ENCODE measurements at places on chromosomes 2 and 18.
A peak's percentile ranks its signal among the peaks of the same experiment; 100 is the strongest.

DNA sequence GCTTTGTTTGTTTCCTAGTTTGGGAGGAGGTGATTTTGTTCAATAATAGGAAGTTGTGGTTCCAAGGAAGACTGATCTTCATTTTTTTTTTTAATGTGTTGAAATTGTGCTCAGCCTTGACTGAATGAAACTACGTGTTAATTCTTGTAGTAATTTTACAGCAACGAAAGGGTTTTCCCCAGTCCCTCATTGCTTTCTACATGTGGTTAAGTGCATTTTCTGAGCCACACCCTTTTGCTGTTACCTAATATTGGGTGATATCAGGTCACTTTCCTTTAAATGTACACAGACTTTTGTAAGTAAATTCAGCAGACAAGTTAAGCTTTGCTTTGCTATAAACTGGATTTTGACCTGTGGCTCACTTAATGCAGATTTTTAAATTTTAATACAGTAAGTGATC is 73.6 kb downstream of the OTX1 start:
- no peak for DNase-seq

- DNase-seq: no peak
These were observed 4.5 kb downstream of the CRIM1 start for GRCh38 chr2:36360063-36360462.

- DNase-seq: no peak
These were observed 112.9 kb downstream of the CSRNP3 start for GRCh38 chr2:165582409-165582808.

DNA sequence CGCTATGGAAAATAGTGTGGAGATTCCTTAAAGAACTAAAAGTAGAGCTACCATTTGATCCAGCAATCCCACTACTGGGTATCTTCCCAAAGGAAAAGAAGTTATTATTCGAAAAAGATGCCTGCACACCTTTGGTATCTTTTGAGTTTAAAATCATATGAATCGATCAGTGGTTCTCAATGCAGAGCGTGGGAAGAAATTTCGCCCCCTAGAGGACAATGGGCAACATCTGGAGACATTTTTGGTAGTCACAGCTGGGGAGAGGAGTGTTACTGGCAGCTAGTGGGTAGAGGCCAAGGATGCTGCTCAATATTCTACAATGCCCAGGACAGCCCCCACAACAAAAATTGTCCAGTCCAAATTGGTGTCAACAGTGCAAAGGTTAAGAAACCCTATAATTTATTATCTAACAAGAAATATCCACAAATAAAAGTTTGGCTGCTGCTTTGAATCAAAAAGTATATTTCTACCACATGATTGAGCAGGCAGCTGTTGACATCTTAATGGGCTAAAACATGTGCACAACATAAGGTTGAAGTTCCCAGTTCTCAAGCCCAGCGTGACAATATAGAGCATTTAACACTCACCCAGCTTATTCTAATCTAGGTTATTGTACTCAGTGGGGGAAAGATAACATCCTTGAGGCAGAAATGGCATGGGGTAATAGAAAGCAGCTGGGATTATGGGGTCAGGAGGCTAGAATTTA is 425.7 kb downstream of the LRATD1 start:
- DNase-seq: no peak

DNA sequence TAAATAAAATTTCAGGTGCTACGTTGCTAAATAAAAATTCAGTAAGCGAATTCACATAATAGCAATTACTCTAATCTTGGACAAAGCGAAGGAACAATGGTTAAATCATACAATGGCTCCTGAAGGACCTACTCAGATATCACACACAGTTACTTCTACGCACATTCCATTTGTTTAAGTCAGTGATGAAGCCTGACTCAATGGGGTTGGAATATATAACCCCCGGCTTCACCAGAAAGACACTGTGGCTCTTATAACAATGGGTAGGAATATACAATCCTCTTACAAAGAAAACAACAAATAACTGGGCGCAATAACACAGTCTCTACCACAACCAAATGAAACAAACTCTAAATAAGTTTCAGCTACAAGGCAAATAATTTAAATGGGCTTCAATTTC is 349.5 kb downstream of the IRS1 start:
- no peak for DNase-seq

DNA sequence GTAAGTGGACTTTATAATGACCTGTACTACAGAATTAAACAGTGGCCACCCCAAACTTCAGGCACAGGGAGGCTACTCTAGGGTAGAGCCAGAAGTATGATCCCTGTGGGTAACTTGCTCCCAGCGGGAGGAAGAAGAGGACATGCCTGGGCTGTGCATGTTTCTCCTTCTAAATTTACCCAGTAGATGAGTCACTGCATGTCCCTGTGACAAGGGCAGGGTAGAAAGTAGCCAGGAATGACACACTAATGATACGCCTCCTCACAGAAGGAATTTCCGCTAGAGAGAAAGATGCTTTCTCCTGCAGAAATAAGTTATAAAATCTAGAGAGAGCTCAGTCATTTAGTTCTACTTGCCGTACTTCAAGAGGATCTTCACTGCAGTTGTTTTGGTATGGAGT is 7.5 kb downstream of the ACYP2 start:
- no peak for DNase-seq

DNA sequence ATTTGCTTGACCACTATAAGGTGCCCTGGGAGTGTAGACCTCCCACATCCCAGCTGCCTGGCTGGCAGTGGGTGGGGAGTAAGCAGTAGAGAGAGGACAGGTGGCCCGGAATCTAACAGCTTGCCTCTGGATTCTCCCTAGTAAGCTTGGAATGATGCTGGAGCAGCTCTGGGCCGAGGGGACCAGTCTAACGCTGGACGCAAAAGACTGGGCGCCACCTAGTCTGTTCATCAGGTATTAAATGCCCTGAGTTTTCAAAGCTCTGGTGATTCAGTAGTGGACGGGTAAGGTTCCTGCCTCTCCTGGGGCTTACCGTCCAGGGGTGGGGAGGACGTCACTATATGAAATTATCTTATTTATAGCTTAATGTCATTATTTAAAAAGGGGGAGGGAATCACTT is 648 bp upstream of the LYPD6B start:
- no peak for DNase-seq

GRCh38 chr18:35030277-35030989 is 10.8 kb upstream of the MAPRE2 start:
- DNase-seq: no peak

DNA sequence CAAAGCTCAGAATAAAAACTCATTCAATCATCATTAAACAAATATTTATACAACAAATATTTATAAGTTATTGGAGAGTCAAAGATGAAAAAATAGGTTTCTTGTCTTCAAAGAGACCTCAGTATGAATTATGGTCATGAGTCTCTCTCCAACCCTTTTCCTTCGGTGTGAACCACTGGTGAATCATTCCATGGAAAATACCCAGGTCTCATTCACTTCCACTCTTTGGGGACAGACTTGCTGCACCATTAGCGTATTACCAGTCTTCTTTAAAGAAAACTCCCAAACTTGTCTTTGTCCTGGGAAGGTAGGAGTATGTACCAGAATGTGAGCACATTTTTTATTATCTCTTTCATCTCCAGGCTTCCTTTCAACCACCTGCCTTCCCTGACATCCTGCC is 257.4 kb upstream of the RBMS1 start:
- no peak for DNase-seq

GRCh38 chr2:197309691-197310231 is 819 bp downstream of the ANKRD44 start:
- peak; percentile 44 for DNase-seq

DNA sequence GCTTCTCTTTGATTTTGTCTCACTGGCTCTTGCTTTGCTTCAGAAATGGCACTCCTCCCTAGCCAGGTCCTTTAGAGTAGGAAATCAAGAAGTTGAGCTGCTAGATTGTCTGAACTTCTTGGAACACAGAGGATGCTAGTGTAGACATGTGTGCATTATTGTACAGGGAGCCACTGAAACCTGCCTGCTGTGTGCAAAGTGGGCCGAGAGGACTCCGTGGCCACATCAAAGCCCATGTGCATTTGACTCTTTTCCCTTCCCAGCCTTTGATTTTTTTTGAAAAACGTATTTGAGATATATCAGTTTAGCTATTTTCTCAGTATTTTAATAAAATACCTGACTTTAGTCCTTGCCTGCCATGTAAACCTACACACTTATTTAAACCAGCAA is 83.1 kb downstream of the TMEM247 start:
- DNase-seq: no peak

DNA sequence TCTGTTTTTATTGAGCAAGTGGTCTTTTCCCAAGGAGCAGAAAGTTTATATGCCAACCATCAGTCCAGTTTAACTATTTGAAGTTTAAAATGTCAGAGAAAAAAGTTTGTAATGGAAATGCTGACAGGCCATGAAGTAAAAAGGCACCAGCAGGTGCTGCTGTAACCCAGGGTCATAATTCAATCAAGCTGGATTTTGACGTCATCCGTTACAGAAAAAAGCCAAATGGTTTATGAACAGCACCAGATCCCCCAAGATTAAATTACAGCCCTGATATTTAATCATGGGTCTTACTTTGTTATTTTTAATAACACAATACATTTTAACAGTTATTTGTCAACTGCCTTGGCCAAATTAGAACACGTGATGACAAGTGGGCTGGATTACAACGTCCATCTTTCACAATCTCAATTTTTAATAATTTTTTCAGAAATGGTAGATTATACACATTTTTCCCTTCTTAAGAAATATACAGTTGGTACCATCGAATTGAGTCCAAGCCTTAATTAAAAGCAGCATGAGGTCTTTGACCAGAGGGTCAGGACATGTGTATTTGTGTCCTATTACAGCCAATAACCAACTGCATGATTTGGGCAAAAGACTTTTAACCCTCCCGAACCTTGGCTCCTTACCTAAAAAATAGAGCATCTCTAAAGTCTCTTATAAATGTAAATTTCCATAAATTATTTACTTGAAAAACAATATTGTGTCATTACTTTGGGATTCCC is 10.0 kb downstream of the TCF4 start:
- no peak for DNase-seq

DNA sequence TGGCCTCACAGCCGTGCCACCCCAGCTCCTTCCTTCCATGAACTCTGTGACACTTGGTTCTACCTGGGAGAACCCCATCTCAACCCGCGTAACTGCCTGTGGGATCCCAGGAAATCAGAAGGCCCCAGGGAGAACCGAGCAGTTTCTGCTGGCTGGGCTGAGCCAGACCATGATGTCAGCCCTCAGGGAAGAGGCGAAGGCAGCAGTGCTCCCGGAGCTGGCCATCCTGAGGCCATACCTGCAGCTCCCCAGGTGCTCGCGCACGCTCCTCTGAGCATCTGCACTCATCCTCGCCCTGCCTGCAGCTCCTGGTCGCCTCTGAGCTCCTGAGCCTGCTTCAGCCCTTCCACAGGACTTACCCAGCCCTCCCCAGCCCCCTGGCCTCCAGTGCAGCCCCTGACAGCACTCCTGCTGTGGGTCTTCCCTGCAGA is 186.1 kb downstream of the SEPTIN10 start:
- DNase-seq: no peak

DNA sequence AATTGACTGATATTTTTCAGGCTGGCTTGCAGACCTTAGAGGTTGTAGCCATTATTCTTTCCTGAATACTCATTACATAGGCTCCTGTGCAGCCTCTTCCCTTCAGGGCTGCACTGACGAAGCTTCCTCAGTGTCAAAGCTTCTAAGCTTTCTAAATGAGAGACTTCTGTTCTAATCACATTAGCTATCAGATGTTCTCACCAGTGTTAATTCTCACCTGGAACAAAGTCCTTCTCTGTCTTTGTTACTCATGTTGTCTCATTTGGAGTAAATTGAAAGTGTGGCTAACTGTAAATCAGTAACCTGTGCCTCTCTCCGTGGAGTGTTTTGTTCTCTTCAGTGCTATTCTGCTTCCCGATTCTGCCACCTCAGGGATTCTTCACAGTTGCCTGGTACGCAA is 76.9 kb downstream of the MC4R start:
- DNase-seq: no peak

DNA sequence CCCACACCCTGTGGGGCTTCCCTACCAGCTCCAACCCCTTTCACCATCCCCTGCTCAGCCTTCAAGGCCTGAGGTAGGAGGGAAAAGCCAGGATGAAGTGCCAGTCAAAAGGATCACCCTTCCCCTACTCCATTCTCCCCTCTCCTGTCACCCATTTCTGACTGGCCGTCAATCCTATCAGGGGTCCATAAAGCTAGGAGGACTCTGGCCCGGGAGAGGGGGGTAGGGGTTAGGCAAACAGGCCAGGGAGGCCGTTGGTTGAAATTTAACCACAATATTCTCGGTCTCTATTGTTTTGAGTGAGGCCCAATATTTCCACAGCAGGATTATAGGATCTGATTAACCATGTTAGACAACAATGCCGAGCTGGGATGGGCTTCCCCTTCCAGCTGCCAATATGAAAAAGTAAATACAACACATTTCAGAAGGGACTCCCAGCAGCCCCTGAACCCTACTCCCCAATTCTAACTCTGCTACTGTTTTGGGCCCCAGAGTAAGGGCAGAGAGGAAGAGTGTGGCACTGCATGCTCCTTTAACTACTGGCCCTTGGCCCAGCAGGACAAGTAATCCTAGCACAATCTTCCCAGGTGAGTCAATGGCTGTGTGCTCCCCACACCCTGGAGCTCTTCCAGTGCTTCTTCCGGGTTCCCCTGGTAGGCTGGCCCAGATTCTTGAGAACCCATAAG is 10.6 kb upstream of the IHH start:
- DNase-seq: no peak

DNA sequence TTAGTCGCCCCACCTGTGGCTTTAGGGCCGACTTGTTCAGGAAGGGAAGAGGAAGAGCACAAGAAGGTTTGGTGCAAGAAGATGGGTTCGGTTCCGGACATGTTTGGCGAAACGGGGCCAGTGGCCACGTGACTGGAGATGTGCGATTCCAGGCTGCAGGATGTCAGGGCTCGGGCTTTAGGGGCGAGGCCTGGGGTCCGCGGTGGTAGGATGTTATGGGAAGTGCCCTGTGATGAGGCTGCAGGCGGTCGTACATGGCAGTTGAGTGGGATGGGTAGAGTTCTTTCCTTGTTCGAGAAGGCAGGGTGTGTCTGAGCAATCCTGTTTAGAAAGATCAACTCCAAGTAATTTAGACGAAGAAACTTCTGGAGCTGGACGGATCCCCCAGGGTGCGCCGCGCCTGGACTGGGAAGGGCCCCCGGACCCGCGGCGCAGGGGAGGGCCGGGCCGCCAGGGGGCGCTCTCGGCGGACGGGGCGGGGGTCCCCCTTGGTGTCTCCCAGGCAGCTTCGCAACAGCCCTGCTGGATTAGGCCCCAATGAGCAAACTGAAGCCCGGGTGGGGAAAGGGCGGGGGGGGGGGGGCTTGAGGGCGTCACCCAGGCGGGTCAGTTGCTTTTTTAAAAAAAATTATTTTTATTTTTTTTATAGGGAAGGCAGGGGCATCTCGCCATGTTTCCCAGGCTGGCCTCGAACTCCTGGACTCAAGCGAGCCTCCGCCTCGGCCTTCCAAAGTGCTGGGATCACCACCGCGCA is 17.2 kb upstream of the SDC1 start:
- DNase-seq: no peak

DNA sequence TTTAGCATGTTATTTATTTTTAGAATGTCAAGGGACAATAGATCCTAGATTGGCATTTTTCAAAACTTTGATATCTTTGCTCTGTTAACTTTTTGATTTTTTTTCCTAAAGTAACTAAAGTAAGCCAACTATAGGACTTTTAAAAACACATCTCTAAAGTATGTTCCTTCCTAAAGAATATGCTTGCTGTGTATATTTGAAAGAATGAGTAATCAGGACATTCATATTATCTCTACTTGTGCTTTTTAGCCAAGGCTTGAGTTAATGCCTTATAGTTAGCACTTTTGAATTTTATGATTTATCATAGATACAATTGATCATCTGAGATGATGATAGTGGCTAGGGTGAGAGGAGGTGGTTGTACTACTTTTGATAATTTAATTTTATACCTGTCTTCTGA is 93.6 kb downstream of the BABAM2 start:
- DNase-seq: no peak

Measured in activated CD4-positive, alpha-beta T cell treated with anti-CD3 and anti-CD28 coated beads, Interleukin-2, amount 50 U/mL, for 1 hour (primary cell).